ENCODE measurements at places on chromosomes 3 and 15.
A peak's percentile ranks its signal among the peaks of the same experiment; 100 is the strongest.

DNA sequence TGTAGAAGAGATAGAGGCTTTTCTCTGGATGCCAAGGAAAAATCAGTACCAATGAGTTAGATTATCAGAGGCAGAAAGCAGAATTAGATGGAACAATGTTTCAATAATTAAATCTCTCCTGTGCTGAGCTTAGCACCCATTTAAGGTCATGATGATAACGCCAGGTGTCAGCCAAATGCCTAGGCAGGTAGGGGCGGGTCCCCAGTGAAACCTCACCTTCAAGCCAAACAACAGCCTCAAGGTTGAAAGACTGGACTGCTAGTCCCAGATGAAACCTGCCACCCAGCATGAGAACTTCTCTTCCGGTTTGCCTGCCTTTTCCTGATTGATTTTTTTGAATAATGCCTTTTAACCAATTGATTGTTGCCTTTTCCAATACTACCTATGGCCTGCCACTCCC is 363.0 kb downstream of the PLOD2 start:
- no peak for DNase-seq

DNA sequence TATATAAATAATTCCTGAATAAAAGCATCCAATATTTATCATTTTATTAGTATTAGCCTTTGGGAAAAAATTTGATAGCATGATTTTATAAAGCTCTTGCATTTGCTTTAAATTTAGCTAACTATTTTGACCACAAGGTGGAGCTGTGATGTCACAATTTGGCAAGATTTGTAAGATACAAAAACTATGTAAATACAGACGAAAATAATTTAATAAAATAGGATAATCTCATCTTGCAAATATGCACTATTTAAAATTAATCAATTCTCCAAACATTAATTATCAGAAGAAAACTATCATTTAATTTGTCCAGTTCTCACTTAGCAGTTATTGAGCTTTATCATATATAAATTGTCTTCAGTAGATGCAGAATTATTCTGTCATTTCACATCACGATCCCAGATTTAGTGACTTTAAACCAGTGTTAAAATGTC is 95.4 kb downstream of the PLOD2 start:
- DNase-seq = no peak

GRCh38 chr15:89825271-89825940 is 10.8 kb upstream of the ANPEP start:
- no peak for DNase-seq

GRCh38 chr15:41545218-41545617 is 1.2 kb upstream of the RPAP1 start:
- DNase-seq = no peak

DNA sequence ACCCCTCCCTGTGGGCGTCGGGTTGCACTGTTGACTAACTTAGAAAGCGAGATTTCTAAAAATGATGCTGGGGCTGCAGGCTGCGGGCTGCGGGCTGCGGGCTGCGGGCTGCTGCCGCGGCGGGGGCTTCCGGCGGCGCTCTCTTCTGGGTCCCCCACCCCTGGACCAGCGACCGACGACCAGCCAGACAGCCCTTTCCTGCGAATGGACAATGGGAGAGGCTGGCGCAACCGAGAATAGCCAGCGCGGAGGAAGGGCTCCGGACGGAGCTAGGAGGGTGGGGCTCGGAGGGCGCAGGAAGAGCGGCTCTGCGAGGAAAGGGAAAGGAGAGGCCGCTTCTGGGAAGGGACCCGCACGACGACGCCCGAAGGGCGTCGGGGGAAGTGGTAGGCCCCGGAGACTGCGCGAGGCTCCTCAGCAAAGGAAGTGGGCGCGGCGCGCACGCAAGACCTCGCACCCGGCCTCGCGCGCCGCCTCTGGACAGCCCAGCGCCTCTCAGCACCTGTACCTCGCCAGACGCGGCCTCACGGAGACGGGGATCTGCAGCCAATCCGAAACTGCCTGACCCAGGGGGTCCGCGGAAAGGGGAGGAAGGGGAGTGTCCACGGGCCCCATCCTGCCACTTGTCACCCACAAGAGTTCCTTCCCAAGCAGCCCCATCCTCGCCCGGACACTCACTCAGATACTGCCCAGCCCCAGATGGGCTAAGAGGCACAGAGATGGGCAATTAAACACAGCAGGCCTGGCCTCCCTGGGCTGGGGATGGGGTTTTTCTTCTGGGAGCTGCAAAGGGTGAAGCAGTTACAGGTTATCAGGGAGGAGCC is 70.7 kb downstream of the SLC12A8 start:
- peak; percentile 83 for DNase-seq

GRCh38 chr3:53200501-53201498 is 39.8 kb downstream of the PRKCD start:
- no peak for DNase-seq

DNA sequence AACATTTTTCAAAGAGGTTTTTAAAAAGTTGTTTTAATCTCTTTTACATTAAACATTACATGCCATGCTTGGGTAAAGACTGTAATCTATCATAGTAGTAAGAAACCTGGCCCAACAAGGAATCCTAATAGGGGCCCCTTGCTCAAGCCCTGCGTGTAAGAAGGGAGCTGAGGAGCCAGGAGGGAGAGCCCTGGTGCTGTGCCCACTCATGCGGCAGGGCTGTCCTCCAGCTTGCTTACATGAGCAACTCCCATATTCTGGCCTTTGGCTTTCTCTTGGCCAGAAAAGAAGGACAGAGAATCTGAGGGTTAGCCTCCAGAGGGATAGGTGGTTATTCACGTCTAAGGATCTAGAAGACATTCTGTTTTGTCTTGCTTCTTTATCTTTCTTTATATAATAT is 49.8 kb downstream of the KBTBD12 start:
- no peak for DNase-seq

GRCh38 chr15:87940768-87941167 is 315.8 kb downstream of the NTRK3 start:
- DNase-seq = no peak

DNA sequence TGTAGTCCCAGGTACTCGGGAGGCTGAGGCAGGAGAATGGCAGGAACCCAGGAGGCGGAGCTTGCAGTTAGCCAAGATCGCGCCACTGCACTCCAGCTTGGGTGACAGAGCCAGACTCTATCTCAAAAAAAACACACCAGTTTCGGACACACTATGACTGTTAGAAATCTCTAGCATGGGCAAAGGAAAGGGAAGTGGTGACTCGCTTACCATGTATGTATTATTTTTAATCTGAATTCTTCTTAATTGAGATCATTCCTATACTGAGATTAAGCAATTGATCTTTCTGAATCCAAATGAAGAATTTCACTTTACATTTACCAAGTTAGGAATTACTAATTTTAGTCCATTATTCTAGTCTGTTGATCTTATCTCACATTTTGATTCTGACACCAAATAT is 459.2 kb upstream of the ALCAM start:
- DNase-seq = no peak

- no peak for DNase-seq
These were observed 181.8 kb downstream of the PDCD6IP start for GRCh38 chr3:33980252-33980651.

GRCh38 chr3:189626286-189626685 is 4.9 kb upstream of the TP63 start:
- no peak for DNase-seq

GRCh38 chr3:197353867-197354567 is 55.6 kb upstream of the DLG1 start:
- DNase-seq = no peak

GRCh38 chr3:103403191-103403590 is 968.4 kb downstream of the ZPLD1 start:
- no peak for DNase-seq

DNA sequence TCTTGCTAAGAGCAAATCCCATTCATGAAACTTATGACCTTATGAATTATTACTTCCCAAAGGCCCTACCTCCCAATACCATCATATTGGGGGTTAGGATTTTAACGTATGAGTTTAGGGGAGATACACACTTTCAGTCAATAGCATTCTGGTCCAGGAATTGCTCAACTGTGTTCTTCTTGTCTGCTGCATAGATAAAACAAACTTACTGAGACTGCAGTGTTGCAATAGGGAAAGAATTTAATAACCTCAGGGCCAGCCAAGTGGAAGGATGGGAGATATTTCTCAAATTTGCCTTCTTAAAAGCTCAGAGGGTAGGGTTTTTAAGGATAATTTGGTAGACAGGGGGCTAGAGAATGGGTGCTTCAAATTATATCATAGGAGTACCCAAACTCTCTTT is 625.8 kb downstream of the OTOL1 start:
- DNase-seq = no peak

DNA sequence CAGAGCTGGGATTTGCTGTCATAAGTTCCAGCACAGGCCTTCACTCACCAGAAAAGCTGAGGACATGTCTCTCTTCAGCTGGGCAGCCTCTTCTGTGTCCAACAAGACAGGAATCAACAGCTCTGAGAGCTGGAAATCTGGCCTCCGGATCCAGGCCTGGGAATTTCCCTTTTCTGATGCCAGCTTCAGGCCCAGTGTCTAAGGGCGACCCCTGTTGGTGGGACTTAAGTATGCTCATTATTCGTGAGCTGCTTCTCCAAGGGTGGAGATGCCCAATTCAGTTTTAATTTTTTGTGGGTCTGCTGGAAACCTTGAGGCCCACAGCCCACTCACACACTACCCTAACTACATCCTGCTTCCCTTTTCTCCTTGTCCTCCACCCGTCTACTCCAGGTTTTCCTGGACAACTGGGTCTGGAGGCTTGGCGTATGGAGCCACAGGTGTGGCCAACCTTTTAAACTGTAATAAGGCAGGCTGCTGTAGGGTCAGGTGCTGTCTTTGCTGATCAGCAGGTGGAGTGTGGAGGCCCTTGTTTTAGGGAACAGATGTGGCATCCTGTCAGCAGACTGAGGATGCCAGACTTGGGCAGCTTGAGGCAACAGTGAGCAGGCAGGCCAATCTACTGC is 2.6 kb upstream of the CEMIP start:
- peak; percentile 47 for DNase-seq

DNA sequence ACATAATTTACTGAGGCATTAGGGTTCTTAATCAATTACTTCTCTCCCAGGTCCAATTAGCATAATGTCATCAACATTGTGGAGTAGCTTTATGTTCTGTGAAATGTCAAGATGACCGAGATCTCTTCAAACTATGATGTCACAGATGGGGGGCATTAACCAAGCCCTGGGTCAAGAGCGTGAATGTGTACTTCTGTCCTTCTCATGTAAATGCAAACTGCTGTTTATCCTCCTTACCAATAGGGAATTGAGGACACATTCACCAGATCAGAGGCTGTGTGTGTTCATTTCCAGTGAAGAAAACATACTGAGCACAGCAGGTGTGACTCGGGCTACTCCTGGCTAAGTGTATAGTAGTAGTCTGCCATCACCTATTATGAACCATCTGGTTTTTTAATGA is 177.9 kb downstream of the MINAR1 start:
- DNase-seq = no peak

- no peak for DNase-seq
These were observed 207.1 kb downstream of the MEIS2 start for GRCh38 chr15:36893276-36893675.

- DNase-seq = no peak
These were observed 40.5 kb downstream of the PTPRG start for GRCh38 chr3:61601831-61602230.
